ENCODE measurements at places on chromosomes 7 and 10. TPM values are rescaled to one million over a fixed set of nuclear protein-coding genes. Genes with fewer than 3 reads are reported as not detected.

The OGDHL gene
- total RNA-seq, result 1.00 TPM

The EEF1AKMT2 gene
- total RNA-seq, result 5.2 TPM

The LOXL4 gene
- total RNA-seq, result 6.4 TPM

The CRTAC1 gene
- total RNA-seq, result not detected

The CYP3A4 gene
- total RNA-seq, result 44.9 TPM

The CUZD1 gene
- total RNA-seq, result 0.41 TPM

The VPS41 gene
- total RNA-seq, result 26.9 TPM

The RTKN2 gene
- total RNA-seq, result 0.68 TPM

The BTBD16 gene
- total RNA-seq, result not detected

The SPOCK2 gene
- total RNA-seq, result 6.0 TPM

The GSTO2 gene
- total RNA-seq, result 1.9 TPM

DNA sequence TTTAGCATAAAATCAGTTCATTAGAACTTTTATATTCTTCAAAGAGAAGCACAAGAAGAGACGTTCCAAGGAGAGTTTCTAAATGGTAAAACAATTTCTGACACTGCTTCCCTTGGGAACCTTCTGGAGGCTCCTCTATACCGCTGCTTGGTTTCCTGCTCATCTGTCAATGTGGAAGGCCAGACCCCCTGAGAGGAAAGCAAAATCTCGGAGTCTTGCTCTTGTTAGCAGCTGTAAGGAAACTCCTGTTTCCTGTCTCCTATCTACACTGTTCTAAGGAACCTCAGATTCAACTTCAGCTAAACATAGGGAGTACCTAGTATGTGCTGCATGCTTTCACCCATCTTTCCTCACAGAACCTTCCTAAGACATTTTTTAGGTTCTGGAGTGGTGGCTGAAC is 322.2 kb downstream of the BMPER start:
- H3K36me3 ChIP-seq, result no peaks in the 10 kb centered on the region
- no peaks in the 10 kb centered on the region for H3K4me1 ChIP-seq
- no peaks in the 10 kb centered on the region for H3K27me3 ChIP-seq
- H3K27ac ChIP-seq, result no peak overlapping the region
- no peak overlapping the region for H3K4me3 ChIP-seq
- no peak for DNase-seq

- H3K4me1 ChIP-seq, result peaks cover 41% of the 10 kb centered on the region
- H3K36me3 ChIP-seq, result no peaks in the 10 kb centered on the region
- H3K27ac ChIP-seq, result peak overlapping the region; percentile 64
- H3K27me3 ChIP-seq, result no peaks in the 10 kb centered on the region
These were observed 25.6 kb downstream of the DIP2C start for GRCh38 chr10:663831-664251.

- H3K27ac ChIP-seq, result no peak overlapping the region
- no peaks in the 10 kb centered on the region for H3K27me3 ChIP-seq
- no peaks in the 10 kb centered on the region for H3K36me3 ChIP-seq
- H3K4me1 ChIP-seq, result no peaks in the 10 kb centered on the region
- H3K4me3 ChIP-seq, result no peak overlapping the region
- no peak for DNase-seq
These were observed 818.6 kb upstream of the IGFBP3 start for GRCh38 chr7:46739518-46740234.

DNA sequence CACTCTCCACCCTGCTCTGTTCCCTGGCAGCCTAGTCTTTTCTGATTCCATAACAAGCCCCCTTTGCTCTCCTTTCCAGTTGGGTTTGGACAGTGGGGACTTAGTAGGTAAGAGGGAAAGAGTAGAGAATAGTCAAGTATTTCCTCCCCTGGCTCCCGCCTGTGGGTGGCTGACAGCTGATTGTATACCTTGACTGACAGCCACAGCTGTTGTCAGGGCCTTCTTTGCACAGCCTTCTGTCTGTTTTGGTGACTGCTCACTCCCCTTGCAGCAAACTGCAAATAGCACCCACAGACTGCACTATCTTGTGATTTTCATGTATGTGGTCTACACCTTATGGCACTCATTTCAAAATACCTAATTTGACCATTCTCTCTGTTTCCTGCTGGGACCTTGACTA is 486.3 kb downstream of the ACTR3B start:
- H3K27me3 ChIP-seq, result no peaks in the 10 kb centered on the region
- H3K4me1 ChIP-seq, result no peaks in the 10 kb centered on the region
- DNase-seq, result no peak
- no peaks in the 10 kb centered on the region for H3K36me3 ChIP-seq
- H3K4me3 ChIP-seq, result no peak overlapping the region

GRCh38 chr10:11462071-11462470 is 149.4 kb downstream of the USP6NL start:
- no peaks in the 10 kb centered on the region for H3K4me1 ChIP-seq
- H3K27me3 ChIP-seq, result no peaks in the 10 kb centered on the region
- no peaks in the 10 kb centered on the region for H3K36me3 ChIP-seq
- H3K27ac ChIP-seq, result no peak overlapping the region

- H3K36me3 ChIP-seq, result no peaks in the 10 kb centered on the region
- no peak overlapping the region for H3K27ac ChIP-seq
- H3K4me3 ChIP-seq, result no peak overlapping the region
- no peak for DNase-seq
- H3K27me3 ChIP-seq, result no peaks in the 10 kb centered on the region
These were observed 32.1 kb downstream of the ZNF783 start for GRCh38 chr7:149293946-149294633.

DNA sequence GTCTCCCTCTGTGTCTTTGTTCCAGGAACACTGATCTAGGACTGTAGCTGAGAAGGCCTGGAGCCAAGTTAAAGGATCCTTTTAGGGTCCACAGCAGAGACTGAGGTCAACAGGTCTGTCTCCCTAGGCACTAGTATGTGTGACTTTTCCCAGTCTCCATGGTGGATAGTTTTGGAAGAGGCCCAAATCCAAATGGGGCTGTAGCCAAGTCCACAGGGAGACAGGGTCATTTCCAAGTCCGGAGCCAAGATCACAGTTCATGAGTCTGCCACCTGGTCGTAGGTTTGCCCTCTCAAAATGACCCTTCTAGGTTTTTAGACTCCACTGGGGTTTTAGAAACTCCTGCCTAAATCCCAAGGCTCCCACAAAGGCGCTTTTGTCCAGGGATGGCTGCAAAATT is 16.8 kb downstream of the ZNF277 start:
- H3K27me3 ChIP-seq, result no peaks in the 10 kb centered on the region
- H3K4me1 ChIP-seq, result no peaks in the 10 kb centered on the region
- no peak overlapping the region for H3K27ac ChIP-seq

DNA sequence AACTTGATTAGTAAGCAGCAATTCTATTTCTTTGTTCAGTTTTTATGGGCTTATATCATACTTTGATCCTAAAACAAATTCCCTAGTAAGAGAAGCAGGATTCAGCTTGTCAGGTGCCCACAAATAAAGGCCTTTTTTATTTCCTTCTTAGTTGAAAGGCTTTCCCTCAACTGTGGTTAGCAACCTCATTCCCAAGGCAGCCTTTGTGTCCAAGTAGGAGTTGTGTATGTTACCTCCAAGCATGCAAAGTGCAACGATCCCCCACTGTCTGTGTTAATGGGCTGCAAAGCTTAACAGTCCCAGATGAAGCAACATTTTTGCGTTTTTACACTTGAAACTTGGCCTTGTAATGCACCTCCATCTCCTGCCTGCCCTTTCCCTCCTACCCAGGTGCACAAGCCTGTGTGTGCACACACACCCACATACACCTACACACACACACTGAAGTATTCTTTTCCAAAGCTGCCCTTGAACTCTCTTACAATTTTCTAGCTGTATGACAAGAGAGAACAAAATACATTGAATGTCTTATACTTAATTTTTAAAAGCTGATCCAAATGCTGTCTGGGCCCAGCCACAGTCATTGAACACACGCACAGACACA is 278.2 kb downstream of the SNX13 start:
- no peaks in the 10 kb centered on the region for H3K36me3 ChIP-seq
- no peak overlapping the region for H3K4me3 ChIP-seq
- no peak overlapping the region for H3K27ac ChIP-seq

- no peaks in the 10 kb centered on the region for H3K27me3 ChIP-seq
- H3K4me1 ChIP-seq, result peaks cover 3% of the 10 kb centered on the region
- H3K36me3 ChIP-seq, result no peaks in the 10 kb centered on the region
- no peak overlapping the region for H3K27ac ChIP-seq
These were observed 128.8 kb downstream of the SDHAF3 start for GRCh38 chr7:97246317-97246716.
